ENCODE measurements at places on chromosomes 1 and 21. TPM values are rescaled to one million over a fixed set of nuclear protein-coding genes. Genes with fewer than 3 reads are reported as not detected.

Gene SGIP1
- not detected for total RNA-seq

Gene TMEM69
- total RNA-seq, result 19.5 TPM

Gene ABCG1
- total RNA-seq, result 2.9 TPM

Gene CSF3R
- total RNA-seq, result not detected

Gene TCP10L
- total RNA-seq, result 0.86 TPM

Gene LCE1C
- total RNA-seq, result not detected

Gene SLAMF9
- 0.68 TPM for total RNA-seq

Gene PITHD1
- 29.7 TPM for total RNA-seq

Gene ADAMTS4
- total RNA-seq, result not detected

Gene RNU1-2
- total RNA-seq, result not detected

Gene EFNA1
- 26.0 TPM for total RNA-seq

Gene FAAH
- 0.61 TPM for total RNA-seq

Gene CELA2B
- not detected for total RNA-seq

Gene CFAP45
- total RNA-seq, result 0.83 TPM

Gene C1orf141
- not detected for total RNA-seq

Gene AMY1A
- total RNA-seq, result not detected

Gene OR2L3
- not detected for total RNA-seq

Gene DISP1
- 2.1 TPM for total RNA-seq

Gene PCNX2
- total RNA-seq, result 9.0 TPM

Gene CDK18
- 1.0 TPM for total RNA-seq
